Stimulated activated naive CD4-positive, alpha-beta T cell treated with Interleukin-2 at 50 U/mL for 16 hours (primary cell): ENCODE measurements at places on chromosomes 5 and 9.

DNA sequence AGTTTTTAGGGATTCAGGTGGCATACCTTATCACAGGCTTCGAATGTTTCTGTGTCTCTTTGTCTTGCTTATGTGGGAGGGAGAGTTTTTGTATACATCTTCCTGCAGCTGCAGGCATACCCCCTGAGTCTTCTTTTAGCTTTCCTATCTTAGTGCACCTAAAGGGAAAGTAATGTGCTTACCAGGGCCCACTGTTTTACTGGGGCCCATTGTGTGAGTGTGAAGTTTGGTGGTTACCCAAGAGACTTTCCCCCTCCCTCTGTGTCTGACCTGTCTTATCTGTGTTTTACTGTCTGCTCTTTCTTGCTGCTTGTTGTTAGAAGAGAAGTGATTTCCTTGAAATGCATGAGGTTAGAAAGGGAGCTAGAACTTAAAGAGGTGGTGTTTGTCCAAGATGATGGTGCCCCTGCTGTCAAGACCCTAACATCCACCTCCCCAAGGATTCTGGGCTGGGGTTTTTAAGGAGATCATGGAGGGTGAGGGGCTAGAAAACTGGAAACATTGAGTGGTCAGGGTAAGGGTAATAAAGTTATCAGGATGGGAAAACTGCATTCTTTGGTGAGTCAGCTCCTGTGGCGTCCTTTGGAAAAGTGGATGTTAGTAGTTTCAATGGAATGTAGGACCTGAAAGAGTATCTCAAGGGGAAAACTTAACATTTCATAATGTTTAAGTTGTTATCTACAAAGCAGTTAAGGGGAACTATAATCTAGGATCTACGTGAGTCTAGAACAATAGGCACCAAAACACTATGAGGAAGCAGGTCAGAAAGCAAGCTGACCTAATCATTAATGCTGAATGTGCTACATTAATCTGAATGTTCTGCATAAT lies 583.5 kb upstream of the TUSC1 start:
- no peak for DNase-seq

DNA sequence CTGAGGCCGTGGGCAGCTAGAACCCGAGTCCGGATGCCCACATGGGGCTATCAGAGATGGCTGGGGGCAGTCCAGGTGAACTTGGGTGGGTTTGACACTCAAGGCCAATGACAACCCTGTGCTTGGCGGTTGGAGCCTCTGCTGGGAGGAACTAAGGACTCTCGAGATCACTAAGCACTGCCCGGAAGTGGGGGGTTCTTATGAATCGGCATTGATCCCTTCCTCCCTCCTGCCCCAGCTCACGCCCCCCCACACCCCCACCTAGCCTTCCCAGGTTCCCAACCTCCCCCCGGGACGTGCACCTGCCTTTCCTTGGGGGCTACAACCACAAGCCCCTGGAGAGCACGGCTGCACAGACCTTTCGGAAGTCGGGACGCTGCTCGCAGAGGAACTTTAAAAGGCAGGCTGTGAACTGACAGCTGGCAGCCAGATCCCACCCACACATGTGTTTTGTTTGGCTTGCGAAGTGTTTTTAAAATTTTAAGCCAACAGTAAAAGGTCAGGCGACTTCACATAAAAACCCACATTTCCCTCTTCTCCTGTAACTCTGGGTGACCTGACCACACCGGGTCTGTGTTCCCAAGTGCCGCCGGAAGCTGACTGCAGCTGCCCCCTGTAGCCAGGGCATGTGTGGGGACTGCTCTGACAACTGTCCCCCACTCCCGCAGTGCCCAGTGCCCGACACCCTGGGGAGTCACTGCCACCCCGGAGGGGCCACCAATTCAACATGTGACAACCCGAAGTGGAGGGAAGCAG lies 5.1 kb upstream of the RALGDS start:
- DNase-seq, result no peak

DNA sequence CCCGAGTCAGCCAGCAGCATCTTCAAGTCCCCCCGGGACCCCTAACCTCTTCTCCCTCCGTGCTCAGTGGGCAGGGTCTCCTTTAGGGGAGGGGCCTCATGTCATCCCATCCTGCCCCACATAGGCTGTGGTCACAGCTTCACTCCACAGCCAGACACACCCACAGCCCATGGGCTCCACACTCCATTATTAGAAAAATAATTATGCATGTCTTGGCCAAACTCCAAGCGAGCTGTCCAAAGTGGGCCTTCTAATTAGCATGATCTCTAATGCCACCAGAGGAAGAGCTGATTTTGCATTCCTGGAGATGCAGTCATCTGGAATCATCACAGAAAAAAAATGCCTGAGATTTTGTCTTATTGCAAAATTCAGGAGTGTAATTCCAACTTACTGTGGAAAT lies 418.2 kb downstream of the IRX2 start:
- DNase-seq, result no peak

- DNase-seq, result no peak
These were observed 19.7 kb downstream of the WWC1 start for GRCh38 chr5:168311061-168311566.

DNA sequence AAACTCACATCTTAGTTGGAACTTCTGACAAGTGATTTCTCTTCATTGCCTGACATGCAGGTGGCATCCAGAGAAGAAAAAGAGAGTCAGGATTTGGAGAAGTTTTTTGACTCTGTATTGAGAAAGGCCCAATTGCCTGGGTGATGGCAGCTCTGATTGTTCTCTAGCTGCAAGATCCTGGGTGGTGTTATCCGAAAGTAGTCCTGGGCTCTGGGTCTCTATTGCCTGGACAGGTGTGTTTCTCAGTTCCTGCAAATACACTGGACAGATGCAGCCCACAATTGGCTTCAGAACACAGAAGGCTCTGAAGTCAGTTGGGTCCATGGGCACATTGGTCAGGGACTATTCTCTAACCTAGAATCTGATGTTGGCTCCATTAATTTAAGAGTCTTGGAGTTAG lies 67.4 kb downstream of the RGS3 start:
- no peak for DNase-seq

- DNase-seq, result no peak
These were observed 1094.9 kb upstream of the C9orf72 start for GRCh38 chr9:28668158-28668557.

DNA sequence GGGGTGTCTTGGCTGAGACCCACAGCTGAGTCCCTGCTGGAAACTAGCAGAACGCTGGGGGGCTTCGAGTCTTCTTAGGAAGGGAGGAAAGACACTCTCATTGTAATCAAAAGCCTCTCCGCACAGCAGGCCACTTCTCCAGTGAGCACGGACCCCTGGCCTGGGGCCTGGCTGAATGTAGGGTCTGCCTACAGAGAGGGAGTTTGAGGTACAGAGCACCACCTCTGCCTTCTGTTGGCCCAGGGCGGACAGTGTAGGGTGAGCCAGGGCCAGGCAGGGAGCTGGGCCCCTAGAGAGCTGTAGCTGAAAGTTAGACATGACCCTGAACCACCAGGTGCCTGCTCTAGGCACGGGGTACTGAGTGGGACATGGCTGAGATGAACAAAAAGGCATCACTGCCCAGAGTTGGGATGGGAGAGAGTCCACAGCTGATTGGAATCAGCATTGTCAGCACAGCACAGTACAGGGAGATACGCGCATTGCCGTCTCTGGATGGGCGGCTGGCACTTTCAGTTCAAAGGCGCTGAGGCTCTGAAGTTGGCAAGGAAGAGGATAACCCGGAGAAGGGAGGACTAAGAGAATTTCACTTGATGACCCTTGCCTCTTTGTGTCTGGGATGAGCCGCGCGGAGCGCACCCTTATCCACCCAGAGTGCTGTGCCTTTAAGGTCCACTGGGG lies 363 bp upstream of the SLC25A48 start:
- DNase-seq, result no peak

GRCh38 chr5:129074903-129075302 lies 19.6 kb upstream of the ISOC1 start:
- DNase-seq, result no peak

GRCh38 chr5:58946230-58946629 lies 363.4 kb downstream of the RAB3C start:
- no peak for DNase-seq

DNA sequence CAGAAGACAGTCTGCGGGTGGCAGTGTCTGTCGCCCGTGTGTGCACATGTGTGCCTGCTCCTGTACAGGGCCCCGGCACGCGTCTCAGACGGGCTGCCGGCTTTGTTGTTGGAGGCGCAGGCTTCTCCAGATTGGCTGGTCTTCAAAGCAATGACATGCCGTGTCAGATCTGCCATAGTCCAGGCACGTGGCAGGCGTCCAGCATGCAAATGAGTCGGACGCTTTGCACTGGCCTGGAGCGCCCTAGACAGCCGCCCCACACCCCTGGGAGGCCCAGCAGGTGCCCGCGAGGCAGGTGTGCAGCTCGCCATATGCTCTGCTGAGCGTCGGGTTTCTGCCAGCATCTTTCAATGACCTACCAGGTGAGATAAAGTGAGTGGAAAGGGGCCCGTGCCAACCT lies 71.5 kb downstream of the GADD45G start:
- DNase-seq, result no peak

DNA sequence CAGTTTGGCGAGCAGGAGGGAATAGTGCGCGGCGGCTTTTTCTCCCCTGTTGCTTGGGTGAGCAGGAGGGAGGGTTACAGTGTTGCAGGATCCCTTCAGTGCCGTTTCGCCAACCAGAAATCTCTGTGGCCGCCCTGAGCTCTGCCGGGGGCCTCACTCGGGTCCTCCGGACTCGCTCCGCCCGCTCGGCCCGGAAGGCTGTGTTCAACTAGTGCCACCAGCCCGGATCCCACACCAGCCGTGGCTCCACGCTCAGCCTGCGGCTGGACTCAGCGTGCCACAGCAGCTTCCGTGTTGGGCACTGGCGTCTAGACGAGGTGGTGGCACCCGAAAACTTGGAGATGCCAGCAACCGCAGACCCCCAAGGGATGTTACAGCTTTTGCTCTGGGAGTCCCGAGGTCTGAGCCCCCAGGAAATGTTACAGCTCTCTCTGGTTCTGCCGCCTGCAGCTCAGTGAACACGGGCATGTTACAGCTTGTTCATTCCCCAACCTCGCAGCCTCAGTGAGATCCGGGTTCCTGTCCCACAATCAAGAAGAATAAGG lies 16.0 kb upstream of the OR13C9 start:
- no peak for DNase-seq

- no peak for DNase-seq
These were observed 13.0 kb downstream of the UBAP2 start for GRCh38 chr9:34035656-34036055.
